ENCODE measurements at places on chromosomes 16 and 17.

DNA sequence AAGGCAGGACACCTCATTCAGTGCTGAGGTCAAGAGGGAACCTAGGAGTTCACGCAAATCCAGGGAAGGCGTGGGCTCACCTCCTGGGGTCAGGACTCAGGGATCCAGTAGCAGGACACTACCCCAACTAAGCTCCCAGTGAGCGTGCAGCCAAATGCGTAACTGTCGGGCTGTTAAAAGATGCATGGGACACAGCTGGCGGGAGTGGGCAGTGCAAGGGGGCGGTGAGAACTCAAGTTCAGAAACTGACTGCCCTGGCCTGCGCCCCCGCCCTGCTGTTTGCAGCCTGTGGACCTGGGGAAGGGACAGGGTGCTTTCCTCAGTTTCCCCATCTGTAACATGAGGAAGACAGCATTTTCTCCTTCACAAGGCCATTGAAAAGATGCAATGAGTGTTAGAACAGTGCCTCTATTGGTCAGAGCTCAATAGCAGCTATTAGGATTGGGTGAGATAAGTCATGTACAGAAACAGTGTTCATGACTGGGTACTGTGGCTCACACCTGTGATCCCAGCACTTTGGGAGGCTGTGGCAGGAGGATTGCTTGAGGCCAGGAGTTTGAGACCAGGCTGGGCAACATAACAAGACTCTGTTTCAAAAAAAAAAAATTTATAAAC, 20.2 kb downstream of the CDIPT start:
- DNase-seq, result no peak

GRCh38 chr17:9925457-9925856, 20.4 kb upstream of the RCVRN start:
- no peak for DNase-seq

GRCh38 chr17:77233635-77234334, 93.0 kb downstream of the SEC14L1 start:
- DNase-seq, result no peak

- DNase-seq, result peak; percentile 51
Measured at GRCh38 chr16:23557779-23558702, 514 bp downstream of the UBFD1 start.

- no peak for DNase-seq
Measured at GRCh38 chr17:66704858-66705520, 129.9 kb upstream of the CACNG5 start.

DNA sequence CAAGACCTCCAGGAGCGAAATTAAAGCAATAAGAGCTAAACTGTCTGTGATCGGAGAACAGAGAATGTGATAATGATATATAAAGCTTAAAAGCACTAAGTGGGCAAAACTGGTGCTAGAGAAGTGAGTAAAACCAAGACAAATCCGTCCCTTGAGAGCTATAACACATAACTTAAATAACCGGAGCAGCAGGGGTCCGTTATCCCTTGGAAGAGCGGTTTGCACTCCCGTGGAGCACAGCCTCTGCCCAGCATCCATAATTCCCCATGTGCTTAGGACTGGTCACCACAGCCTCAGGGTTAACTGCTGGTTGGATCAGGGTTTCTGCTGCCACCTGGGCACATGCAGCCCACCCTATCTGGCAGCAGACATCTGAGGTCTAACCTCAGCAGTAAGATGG, 489.0 kb downstream of the NPIPA7 start:
- DNase-seq, result no peak

- DNase-seq, result no peak
Measured at GRCh38 chr17:57356153-57356718, 99.9 kb downstream of the MSI2 start.

GRCh38 chr17:66893382-66893781, 58.5 kb downstream of the CACNG5 start:
- DNase-seq, result no peak

DNA sequence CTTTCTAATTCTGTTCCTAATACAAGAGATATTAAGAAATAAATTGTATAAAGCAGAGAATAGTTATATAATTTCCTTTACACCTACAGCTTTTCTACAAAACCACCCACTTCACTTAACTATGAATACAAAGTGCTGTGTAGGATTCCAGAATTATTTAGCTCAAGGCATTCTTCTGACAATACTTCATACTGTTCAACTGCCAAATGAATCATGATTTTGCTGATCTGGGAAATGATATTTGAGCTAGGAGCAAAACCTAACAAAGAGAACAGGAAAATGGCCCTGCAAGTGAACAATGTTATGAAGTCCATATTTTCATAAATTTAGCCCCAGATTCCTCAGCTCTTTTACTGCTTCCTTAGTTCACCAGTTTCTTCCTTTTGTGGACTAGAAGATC, 12.9 kb downstream of the BBS2 start:
- DNase-seq, result no peak

DNA sequence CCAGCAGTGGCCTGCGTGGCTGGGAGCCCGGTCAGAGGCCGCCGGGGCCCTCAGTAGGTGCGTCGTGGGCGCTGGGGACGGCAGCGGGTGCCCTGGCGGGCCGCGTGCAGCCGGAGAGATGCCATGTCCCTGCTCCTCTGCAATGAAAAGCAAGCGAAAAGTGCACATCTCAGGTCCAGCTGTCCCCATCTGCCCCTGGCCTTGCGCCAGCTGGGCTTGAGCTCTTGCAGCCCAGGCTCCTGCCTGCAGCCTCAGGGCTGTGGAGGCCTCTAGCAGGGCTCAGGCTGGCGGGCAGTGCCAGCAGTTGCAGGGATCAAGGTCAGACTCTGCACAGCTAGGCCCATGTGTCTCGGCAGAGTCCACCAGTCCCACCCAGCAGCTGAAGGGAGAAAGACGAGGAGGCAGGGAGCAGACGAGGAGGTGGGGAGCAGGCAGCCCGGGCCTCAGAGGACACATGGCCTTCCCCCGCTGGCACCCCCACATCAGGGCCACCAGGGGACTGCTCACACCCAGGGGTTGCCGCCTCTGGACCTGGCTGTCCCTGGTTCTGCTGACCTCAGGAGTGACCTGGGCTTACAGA, 11.2 kb downstream of the SLC16A3 start:
- DNase-seq, result no peak

- peak; percentile 21 for DNase-seq
Measured at GRCh38 chr17:57955183-57955931, at the start of gene CUEDC1. Gene CUEDC1 (minus strand): TSS chr17:57955412. CDS start chr17:57885564, 69,848 bp downstream.

- DNase-seq, result no peak
Measured at GRCh38 chr17:34797720-34798119, 163.5 kb downstream of the CCT6B start.

DNA sequence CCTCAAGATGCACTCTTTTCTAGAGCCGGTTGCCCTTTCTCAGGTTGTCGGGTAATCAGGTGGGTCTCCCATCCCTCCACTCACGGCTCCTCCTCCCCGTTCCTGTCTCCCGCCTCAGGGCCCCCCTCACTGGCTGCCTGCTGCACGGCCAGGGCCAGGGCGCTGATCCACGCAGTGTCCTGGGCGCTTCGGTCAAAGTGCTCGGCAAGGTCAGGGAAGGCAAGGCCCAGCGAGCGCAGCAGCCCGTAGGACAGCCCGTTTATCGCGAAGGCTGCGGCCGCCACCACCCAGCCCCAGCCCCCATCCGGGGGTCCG, 753 bp downstream of the SLC16A11 start:
- no peak for DNase-seq

DNA sequence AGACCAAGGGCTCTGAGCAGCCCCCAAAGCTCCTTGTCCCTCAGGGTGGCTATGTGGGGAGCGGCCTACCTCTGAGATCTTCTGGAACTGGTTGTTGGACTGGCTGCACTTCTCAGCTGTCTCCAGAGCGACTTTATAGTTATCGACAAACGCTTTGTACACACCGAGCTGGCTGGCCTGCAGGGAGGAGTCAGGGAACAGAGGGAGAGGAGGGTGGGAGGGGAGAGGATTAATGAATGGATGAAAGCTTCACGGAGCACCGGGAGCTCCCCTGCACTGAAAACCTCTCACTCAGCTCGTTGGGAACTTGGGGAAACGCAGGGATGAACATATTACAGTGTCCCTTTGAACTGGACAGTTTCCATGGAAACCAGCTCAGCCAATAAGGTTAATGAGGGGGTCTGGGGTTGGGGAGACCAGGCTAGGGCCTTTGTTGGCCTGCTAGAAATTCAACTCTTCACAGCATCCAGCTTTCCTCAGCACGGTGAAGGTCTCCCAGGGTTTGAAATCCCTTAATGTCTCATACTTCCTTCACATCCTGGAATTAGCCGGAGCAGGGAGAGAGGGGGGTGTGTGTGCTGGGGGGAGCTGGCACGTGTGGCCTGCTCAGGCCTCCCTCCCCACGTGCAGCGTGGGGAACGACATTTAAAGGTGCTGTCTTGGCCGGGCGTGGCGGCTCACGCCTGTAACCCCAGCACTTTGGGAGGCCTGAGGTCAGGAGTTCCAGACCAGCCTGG, 86.7 kb downstream of the TIMM22 start:
- no peak for DNase-seq

- no peak for DNase-seq
Measured at GRCh38 chr17:18267366-18267765, 6.9 kb downstream of the MIEF2 start.

DNA sequence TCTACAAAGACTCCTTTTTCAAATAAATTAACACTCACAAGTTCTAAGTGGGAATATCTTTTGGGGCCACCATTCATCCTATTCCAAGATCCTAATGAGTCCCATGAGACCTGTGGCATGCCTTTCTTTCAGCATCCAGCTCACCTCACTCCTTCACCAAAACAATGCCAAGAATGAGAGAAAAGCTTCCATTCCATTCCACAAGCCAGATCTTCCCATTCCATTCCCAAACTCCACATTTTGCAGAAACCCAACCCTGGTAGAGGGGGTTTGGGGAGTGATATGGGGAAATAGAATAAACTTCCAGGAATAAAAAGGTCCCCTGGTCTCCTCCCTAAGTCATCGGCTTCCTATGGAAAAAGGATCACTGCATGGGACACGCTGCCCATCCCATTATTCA, 392.2 kb downstream of the NPIPA8 start:
- no peak for DNase-seq

GRCh38 chr16:89693931-89694783, 7.3 kb downstream of the SPATA2L start:
- DNase-seq, result no peak

GRCh38 chr17:36983618-36984017, 34.9 kb downstream of the AATF start:
- DNase-seq, result no peak

- DNase-seq, result no peak
Measured at GRCh38 chr16:57624044-57624688, 4.3 kb upstream of the ADGRG1 start.

GRCh38 chr16:68400083-68400923, 48.0 kb downstream of the SMPD3 start:
- DNase-seq, result no peak

DNA sequence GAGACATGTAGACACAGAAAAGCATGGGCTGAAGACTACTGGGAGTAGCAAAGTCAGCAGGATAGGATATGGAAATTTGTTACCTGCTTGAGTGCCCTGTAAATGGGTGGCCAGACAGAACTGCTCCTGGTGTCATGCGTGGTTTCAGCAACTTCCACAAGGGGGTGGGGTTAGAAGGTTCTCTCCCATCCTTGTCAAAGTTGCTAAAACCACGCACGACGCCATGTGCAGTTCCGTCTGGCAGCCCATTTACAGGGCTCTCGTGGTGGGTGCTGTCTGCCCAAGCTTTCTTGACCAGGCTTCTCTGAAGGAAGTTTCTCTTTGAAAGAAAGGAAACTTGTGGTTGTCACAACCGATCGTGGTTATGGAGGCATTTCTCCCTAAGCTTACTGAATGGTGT, 6.9 kb upstream of the DBNDD1 start:
- no peak for DNase-seq

DNA sequence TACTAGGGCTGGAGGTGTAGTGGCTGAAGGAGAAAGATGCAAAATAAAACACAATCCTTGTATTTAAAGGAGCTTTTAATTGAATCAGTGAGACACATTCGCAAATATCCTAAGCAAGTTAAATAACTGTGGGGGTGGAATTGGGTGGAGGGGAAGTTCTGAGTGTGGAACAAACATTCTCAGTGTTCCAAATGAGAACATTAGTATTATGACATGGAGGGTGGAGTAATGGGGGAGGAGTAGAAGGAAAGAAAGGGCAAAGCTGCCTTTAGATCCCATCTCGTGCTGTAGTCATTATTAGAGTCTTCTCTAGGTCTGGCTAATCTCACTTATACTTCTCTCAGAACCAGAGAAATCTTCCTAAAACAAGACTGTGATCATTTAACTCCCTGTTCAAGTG, 169.7 kb downstream of the ANKFN1 start:
- no peak for DNase-seq

DNA sequence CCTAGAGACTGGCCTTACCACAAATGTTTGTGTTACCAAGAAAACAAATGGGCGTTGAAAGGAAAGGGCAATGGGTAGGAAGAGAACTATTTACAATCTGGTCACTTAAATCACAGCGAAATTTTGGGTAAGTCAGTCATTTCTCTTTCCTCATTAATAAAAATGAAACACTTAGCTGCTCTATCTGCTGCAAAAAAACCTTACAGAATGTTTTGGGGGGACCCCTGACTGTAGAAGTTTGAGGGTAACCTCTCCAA, 742 bp upstream of the NUTF2 start:
- DNase-seq, result no peak

DNA sequence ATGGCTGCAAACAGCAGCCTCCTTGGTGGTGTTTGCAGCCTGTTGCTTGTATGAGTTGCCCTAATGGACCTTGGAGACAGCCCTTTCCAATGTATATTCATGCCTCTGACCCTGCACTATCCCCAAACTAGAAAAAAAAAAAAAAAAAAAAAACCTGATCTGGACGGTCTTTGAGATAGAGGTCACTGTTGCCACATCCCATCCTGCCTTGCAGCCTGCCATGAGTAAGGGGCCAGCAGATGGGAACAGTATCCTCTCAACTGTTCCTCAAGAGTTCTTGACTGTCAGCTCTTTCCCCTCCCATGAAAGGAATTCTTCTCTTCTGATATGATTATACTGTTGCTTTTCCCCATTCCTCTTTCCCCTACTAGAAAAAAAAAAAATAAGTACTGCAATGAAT, 152.4 kb downstream of the SSH2 start:
- no peak for DNase-seq

GRCh38 chr16:71364133-71364681, 5.7 kb downstream of the CALB2 start:
- DNase-seq, result no peak

- no peak for DNase-seq
Measured at GRCh38 chr17:73476890-73477350, 165.1 kb upstream of the CDC42EP4 start.

GRCh38 chr16:56728980-56729734, 772 bp upstream of the NUP93 start:
- DNase-seq, result no peak

DNA sequence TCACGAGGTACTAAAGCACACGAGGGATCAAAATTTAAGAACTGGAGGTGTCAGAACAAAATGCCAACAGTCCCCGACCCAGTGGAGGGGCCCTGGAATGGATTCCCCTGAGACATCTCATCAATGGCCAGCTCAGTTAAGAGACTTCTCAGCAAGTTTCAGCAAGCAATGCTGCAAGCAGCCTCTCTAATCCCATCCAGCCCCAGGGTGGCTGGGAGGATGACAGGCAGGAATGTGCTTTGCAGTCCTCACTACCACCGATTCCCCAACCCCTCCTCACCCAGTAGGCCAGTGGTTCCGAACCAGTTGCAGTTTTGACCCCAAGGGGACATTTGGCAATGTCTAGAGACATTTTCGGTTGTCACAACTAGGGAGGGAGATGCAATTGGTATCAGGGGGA, 8.7 kb downstream of the GPRC5B start:
- DNase-seq, result no peak

- no peak for DNase-seq
Measured at GRCh38 chr17:29918922-29919856, 10.8 kb downstream of the SSH2 start.
